ENCODE measurements at places on chromosomes 4 and X.

- no peak for DNase-seq
Measured at GRCh38 chr4:188078116-188078515, 31.3 kb downstream of the TRIML2 start.

- no peak for DNase-seq
Measured at GRCh38 chr4:153962311-153963039, 173.6 kb upstream of the SFRP2 start.

- no peak for DNase-seq
Measured at GRCh38 chr4:26285272-26285671, 35.5 kb upstream of the RBPJ start.

GRCh38 chr4:17480210-17480927, 31.5 kb downstream of the QDPR start:
- no peak for DNase-seq

GRCh38 chr4:20337261-20337664, 85.6 kb downstream of the SLIT2 start:
- no peak for DNase-seq

DNA sequence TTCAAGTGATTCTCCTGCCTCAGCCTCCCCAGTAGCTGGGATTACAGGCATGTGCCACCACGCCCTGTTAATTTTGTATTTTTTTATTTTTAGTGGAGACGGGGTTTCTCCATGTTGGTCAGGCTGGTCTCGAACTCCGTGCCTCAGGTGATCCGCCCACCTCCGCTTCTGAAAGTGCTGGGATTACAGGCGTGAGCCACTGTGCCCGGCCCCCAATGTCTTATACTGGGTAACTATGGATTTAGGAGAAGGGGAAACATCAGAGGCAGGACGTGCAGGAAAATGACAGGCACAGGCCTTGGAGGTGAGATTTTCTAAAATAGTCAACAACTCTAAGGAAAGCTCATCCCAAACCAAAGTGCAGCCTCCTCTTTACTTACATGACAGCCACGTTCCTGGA, 11.1 kb upstream of the TSPYL2 start:
- no peak for DNase-seq
